ENCODE measurements at places on chromosomes 6 and 20.

GRCh38 chr20:50724851-50725723 lies 6.3 kb upstream of the PARD6B start:
- no peak for DNase-seq

GRCh38 chr20:32743237-32744112 lies at the start of gene COMMD7:
COMMD7 (minus strand) TSS chr20:32743467; CDS start chr20:32743391, 76 bp downstream.
- DNase-seq: no peak

DNA sequence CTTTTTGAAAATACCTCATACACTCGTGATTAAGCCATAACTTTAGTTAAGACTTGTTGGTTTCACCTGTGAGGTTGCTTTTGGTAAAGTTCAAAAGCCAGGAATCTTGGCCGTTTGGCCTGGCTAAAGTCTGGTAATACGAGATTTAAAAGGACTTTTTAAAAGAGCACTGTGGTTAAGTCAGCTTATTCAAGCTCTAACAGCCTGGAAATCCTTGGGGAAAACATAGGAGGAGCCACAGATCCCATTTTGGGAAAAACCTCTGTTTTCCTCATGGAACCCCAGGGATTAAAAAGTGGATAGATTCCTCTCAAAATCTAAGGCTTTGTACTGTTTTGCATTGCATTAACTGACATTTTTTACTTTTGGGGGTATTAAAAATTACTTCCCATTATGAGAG lies 13.7 kb upstream of the SLC22A16 start:
- DNase-seq: no peak

DNA sequence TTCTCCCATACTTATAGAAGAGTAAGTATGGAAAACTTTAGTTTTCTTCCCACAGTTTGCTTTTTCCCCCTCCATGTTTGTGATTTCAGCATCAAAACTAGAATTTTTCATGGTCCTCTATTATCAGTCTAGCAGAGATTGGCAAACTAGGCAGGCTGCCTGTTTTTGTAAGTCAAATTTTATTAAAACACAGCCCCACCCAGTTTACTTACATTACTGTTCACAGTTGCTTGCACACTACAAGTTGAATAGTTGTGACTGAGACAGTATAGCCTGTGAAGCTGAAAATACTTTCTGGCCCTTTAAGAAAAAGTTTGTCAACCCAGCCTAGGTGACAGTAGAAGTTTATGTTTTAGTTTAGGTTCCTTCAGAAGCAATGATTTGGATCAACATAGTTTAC lies 19.5 kb downstream of the MCM8 start:
- DNase-seq: no peak

DNA sequence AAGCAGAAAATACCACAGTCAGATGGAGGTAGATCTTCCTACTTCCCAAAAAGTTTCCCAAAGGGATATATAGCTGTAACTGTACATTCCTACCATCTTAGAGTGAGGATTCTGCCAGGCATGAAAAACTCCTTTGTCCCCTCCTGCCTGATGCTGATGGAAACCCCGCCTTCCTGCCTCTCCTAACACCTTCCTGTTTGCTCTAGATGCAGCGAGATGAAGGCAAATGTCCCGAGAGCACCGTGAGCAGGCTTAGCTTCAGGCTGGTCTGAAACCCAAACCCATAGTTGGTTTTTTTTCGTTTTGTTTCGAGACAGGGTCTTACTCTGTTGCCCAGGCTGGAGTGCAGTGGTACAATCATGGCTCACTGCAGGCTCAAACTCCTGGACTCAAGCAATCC lies 55.6 kb downstream of the MYB start:
- DNase-seq: no peak

GRCh38 chr20:5297280-5298004 lies 19.3 kb downstream of the PROKR2 start:
- DNase-seq: no peak

GRCh38 chr6:159701413-159701999 lies 8.5 kb upstream of the SOD2 start:
- no peak for DNase-seq

DNA sequence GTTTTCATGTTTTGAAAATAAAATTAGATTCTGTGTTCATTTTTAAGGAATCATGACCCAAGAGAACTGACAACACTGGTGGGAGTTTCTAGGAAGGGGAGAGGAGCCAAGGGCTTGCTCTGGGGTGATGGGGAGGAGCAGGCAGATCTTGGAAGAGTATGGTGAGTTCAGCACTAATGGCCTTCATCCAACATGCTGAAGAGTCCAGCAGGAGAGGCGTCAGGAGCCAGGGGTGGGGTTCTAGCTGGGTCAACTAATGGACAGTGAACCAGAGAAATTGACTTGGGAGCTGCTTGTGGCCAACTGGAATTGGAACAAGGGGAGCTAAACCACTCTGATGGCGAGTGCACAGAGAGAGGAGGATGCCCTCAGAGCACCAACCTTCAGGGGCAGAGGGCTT lies 107.1 kb downstream of the MRPL14 start:
- no peak for DNase-seq

DNA sequence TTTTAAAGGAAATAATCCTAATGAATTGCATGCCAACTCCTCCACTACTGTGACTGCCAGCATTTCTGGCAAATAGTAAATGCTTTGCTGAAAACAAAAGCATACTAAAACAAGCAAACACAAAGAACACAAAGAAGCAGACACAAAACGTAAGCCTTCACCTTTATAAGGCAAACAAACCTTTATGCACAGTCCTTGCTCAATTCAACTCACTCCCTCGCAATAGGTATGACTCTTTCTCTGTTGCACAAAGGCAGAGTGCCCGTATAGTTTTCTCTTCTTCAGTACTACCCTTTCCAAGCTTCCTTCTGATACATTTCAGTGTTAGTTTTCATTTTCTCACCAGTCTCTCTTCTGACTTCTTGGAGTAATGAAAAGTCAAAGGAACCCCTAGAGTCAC lies 63.9 kb downstream of the PDE10A start:
- DNase-seq: no peak
